ENCODE measurements at places on chromosomes 2 and 18.

DNA sequence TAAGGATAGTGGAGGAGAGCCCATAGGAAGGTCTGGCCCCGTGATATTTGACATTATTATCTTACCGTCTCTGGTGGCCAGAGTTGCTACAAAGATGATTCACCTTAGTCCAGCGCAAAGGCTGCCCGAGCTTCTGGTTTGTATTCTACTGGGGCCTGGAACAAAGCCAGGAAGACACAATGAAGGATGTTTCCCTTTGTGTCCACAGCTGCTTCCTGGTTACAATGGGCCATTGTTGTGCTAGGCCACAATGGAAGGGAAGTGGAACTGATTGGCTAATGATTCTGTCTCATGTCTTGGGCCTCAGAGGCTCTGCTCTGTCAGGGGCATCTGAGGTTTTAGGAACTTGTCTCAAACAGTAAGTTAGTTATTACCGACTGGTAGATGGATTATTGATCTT is 132.2 kb downstream of the TDRD15 start:
- DNase-seq: peak; percentile 10

DNA sequence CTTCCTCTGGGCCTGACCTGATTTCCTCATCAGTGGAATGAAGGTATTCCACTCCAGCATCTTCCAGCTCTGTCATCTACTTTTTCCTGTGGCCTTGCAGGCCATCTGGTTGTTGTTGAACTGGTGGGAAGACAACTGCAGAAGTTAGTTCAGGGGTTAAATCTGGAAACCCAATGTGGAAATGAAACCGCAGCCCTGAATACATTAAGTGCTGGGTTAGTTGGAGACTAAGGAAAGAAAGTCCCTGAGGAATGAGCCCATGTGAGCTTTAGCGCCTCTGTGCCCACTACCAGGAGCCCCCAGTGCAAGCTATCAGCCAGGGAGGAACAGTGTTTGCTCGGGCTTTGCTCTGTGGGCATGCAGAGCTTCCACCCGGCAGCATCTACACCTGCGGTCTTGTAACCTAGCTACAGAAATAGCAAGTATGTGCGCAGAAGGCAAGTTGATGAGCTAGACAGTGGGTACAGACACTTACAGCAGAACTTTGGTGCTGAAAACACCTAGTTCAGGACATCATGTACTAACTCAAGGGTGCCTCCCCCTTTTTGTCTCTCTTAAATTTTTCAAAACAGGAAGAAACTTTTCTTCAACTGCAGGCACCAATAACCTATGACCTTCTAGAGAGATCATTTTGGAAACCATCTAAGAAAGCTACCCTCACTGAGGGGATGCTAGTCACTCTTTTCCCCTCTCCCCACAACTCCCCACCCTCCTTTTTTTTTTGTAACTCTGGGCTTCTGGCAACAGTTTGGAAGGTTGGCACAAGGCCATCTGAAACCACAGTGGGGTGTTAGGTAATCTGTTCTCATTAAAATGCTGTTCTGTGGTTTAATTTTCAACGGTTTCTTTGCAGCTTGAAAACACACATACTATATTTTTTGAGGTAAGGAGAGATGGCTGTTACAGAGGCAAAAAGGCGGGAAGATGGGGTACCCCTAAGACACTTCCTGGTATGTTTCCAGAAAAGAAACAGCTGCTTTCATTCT is 18.3 kb upstream of the CXCR4 start:
- no peak for DNase-seq

GRCh38 chr18:41096504-41096903 is 858.5 kb upstream of the PIK3C3 start:
- no peak for DNase-seq

DNA sequence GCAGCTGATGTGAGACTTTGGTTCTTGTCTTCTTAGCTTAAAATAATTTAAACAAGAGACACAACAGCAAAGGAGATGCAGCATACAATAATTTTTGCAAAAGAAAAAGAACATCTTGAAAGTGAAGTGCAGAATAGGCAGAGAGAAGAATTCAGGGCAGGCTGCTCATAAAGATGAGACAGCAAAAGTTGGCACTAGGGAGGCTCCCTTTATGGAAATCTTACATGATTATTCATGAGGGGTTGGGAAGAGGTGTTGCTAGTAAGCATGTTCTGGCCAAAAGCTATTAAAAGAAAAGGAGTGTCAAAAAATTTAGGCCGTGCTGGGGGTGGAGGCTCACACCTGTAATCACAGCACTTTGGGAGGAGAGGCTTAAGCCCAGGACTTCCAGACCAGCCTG is 4.2 kb upstream of the ALPP start:
- DNase-seq: no peak

DNA sequence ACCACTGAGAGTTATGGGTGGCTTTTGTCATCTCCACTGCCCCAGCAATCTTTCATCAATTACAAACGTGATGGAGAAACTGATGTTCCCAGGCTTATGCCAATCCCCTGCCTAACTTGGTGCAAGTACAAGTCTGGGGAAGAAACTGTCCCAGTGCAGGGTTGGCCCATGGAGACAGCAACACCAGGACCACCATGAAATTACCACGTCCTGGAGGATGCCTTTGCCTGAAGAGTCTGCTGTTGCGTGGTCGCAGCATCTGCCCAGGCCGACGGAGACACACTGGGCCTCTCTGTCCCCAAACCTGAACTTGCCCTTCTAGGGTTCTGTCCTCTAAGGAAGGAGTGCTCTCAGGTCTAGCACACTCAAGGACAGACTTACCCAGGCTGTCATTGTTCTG is 496.8 kb upstream of the RAB6C start:
- DNase-seq: no peak

GRCh38 chr2:62145478-62146100 is 50.3 kb upstream of the B3GNT2 start:
- no peak for DNase-seq

- DNase-seq: no peak
Observed at GRCh38 chr2:133232556-133232955, 335.7 kb downstream of the NCKAP5 start.

GRCh38 chr2:170341684-170342623 is 164.0 kb downstream of the MYO3B start:
- no peak for DNase-seq
